ENCODE measurements at places on chromosomes 16 and 17.
A peak's percentile ranks its signal among the peaks of the same experiment; 100 is the strongest.

GRCh38 chr16:88646345-88647034, 4.4 kb downstream of the CYBA start:
- no peak for DNase-seq

DNA sequence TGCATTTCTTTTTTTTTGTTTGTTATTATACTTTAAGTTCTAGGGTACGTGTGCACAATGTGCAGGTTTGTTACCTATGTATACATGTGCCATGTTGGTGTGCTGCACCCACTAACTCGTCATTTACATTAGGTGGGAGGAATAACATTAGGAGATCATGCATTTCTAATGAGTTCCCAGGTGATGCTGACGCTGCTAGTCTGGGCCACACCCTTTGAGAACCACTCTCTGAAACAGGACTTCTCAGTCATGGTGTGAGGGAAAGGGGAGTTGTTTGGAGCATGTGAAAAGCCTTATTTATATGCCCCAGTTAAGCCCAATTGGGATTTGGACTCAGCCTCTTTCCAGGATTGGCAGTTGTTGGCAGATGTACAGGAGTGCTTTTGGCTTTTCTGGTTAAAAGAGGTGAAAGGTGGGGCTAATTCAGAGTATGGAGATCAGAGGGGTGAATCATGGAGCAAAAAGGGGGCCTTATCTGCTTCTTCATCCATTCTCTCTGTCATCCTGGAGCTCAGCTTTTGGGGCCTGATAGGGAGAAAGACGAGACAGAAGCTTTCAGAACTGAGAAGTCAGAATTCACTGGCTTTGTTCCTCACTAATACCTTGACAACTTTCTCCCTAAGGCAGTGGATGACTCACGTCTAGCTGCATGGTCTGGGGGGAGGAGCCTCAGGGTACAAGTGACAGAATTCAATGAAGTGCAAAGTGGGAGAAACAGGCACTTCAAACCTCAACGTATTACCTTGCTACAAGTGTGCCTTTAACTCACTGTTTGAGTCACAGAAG, 180.0 kb upstream of the CACNG3 start:
- no peak for DNase-seq

DNA sequence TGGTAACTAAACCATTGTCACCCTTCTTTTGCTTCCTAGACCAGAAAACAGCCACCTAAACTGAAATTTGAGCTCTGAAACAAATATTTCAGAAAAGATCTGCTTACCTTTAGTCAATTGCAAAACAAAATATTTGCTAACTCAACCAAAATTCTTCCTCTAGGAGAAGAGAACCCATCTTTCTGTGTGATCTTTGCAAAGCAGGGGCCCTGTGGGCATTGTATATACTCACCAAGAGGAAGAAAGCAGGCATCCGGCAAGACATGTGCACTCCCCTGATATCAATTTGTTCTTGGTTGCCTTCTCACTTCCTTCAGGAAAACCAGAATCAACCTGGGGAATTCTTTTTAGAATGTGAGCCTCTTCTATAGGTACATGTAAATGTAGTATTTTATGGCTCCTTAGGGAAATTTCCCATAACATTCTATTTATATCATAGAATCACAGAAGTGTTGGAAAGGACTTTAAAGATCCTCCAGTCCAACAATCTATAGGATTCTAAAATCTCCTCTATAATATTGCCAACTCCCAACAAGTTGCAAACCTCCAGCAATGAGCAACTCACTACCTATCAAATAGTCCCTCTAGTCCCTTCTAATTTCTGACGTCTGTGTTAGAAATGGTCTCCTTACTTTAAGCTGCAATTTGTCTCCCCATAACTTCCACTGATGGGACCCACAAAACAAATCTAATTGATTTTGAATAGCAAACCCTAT, 966 bp downstream of the SLFN14 start:
- no peak for DNase-seq

DNA sequence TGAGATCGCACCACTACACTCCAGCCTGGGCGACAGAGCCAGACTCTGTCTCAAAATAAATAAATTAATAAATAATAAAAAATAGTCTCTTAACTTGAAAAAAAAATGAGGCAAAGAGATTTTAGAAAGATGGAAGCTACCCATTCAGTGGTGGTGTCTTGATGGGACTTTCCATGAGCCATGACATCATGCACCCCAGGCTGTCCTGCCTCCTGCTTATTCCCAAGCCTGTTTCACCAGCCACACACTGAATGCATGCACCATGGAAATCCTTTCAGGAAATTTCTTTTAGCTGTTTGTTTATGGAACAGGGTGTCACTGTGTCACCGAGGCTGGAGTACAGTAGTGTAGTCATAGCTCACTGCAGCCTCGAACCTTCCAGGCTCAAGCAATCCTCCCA, 8.9 kb upstream of the DLX3 start:
- peak; percentile 2 for DNase-seq

GRCh38 chr17:292016-292415, 60.6 kb downstream of the RPH3AL start:
- DNase-seq = no peak

GRCh38 chr16:20904507-20905081, 4.0 kb downstream of the LYRM1 start:
- no peak for DNase-seq

Data from vagina (tissue), 2 donors.